ENCODE measurements at places on chromosomes 12 and 14.

GRCh38 chr14:42370056-42370455 lies 763.4 kb downstream of the LRFN5 start:
- DNase-seq, result no peak

DNA sequence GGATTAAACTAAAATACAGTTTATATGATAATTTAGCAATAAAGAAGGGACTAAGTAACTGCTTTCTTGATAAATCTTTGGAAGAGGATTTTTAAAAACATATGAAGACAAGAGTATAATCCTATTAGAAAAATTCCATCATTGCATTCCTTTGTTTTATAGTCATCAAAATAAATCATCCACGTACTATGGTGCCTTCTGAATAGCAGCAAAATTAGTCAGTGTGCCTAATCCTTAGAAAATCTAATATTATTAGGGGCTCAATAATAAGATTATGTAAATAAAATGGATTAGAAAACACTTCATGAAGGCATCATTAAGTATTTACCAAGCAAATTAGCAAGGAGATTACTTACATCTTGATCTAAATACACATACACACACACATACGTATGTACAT lies 102.1 kb downstream of the KCNH5 start:
- DNase-seq, result no peak

- no peak for DNase-seq
These were observed 139.2 kb downstream of the RBM19 start for GRCh38 chr12:113826805-113827538.

DNA sequence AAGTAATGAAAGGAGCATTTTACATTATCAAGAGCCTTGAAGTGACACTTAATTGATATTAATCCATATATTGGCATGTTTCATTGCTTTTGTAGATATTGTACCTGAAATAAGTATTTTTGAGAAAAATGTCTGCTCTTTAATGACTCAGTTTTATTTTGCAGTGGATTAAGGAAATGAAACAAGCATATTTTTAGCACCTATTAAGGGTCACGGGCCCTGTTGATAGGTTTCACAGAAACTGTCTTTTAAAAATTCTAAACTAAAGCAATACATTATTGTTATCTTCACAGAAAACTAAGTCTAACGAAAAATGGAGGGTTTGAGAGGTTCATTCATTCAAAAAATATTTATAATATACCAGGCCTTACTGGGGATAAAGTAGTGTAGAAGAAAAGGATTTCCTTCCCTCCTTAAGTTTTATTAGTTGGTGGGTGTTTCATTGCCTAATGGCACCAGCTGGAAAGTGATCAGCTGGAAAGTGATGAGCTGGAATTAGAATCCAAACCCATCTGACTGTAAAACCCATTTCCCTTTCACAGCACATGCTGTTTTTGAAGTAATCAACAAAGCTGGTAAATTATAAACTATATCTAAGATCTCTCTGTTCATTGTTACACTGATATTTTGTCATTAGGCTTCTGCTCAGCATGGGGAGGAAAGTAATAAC lies 54.2 kb downstream of the PTPRQ start:
- no peak for DNase-seq

GRCh38 chr12:63420206-63420644 lies 248.1 kb downstream of the DPY19L2 start:
- peak; percentile 25 for DNase-seq

DNA sequence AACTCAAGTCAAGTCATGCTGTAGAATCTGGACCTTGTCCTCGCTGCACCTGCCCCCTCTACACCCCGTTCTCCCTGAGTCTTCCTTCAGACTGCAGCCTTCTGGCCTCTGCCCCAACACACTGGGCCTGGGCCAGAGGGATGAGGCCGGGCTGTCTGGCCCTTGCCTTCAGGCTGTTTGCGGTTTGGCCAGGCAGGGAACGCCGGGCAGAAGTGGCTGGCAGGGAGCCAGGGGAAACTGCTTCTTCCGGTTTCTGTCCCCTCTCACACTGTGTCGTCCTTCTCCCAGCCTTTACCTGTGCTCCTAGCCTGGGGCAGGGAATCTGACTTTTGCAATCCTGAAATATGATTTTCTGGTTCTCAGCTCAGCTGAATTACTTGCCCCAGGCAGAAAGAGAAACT lies 13.5 kb downstream of the DGLUCY start:
- DNase-seq, result no peak

Data from activated naive CD4-positive, alpha-beta T cell treated with Interleukin-2 at 50 U/mL for 16 hours (primary cell).